Activated T-cell treated with anti-CD3 and anti-CD28 coated beads, Interleukin-2, amount 50 U/mL, for 24 hours (primary cell): ENCODE measurements at places on chromosomes 3 and 15.

DNA sequence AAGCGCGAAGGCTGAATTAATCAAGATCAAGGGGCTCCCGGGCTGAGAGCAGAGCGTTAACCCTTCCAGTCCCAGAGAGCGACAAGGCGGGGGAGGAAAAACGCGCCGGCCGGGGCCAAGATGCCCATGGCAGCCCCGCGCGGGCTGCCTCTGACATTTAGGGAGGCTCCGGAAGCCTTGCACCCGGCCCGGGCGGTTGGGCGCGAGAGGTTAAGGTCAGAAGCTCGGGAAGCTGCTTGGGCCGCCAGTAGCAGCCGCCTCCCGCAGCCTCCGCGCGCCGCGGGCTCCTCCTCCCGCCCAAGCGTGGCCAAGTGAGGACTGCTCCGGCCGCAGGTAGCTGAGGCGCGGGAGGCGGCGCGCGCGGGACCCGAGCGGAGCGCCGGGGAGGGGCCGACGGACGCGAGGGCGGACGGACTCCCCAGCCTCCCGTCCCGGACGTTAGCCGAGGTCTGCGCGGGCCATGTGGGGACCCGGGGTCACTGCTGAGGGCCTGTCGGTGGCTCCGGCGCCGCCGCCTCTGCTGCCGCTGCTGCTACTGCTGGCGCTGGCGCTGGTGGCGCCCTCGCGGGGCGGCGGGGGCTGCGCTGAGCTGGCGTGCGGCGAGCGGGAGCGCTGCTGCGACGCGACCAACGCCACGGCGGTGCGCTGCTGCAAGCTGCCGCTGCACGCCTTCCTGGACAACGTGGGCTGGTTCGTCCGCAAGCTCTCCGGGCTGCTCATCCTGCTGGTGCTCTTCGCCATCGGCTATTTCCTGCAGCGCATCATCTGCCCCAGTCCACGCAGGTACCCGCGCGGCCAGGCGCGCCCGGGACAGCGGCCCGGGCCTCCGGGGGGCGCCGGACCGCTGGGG lies at the start of gene C3orf80:
C3orf80 (plus strand) TSS at position 247 of the 850 bp plus-strand sequence; CDS start at position 461, 214 bp downstream.
- DNase-seq: peak; percentile 69

GRCh38 chr3:103712320-103713008 lies 1277.6 kb downstream of the ZPLD1 start:
- DNase-seq: no peak

DNA sequence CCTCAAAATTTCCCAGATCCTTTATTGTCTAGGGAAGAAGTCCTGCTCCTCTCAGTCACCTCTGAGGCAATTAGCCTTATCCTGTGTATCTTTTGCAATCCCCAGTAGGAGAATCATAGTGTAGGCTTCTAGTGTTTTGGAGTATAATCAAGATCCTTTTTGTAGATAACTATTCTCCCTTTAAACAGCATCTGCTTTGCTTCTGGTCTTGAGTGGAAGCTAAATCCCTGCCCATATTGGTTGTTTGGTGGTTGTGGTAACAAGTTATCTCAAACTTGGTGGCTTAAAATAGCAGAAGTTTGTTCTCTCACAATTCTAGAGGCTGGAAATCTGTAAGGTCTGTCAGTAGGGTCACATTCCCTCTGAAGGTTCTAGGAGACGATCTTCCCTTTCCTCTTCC lies 217.5 kb upstream of the RASGRP1 start:
- no peak for DNase-seq

GRCh38 chr3:160671231-160671630 lies 5.7 kb upstream of the ARL14 start:
- no peak for DNase-seq

GRCh38 chr15:97959724-97960363 lies 659 bp upstream of the ARRDC4 start:
- no peak for DNase-seq
